ENCODE measurements at places on chromosomes 2 and 18.
A peak's percentile ranks its signal among the peaks of the same experiment; 100 is the strongest.

GRCh38 chr2:146374505-146374904, 1470.3 kb upstream of the ACVR2A start:
- no peak for DNase-seq
- H3K36me3 ChIP-seq, result no peaks in the 10 kb centered on the region
- no peak overlapping the region for H3K27ac ChIP-seq
- H3K27me3 ChIP-seq, result no peaks in the 10 kb centered on the region
- no peak overlapping the region for H3K4me3 ChIP-seq
- no peaks in the 10 kb centered on the region for H3K4me1 ChIP-seq

DNA sequence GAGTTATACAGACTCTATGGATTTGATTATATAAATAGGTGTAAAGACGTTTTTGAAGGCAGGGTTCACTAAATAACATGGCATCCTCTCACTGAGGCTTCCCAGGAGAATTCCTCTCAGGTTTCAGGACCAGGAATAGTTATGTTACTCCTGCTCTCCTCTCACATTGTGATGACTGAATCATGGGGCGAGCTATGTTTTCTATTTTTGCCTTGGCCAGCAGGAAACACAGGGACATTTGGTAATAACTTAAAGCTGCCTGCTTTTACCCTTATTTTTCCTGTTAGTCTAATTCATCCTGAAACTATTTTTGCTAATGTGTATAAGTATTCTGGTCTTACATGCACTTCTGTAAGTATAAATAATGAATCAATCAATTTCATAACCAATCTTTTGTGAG, 115.3 kb upstream of the ITGB6 start:
- peaks cover 44% of the 10 kb centered on the region for H3K36me3 ChIP-seq
- H3K27me3 ChIP-seq, result no peaks in the 10 kb centered on the region
- H3K4me1 ChIP-seq, result peaks cover 5% of the 10 kb centered on the region

DNA sequence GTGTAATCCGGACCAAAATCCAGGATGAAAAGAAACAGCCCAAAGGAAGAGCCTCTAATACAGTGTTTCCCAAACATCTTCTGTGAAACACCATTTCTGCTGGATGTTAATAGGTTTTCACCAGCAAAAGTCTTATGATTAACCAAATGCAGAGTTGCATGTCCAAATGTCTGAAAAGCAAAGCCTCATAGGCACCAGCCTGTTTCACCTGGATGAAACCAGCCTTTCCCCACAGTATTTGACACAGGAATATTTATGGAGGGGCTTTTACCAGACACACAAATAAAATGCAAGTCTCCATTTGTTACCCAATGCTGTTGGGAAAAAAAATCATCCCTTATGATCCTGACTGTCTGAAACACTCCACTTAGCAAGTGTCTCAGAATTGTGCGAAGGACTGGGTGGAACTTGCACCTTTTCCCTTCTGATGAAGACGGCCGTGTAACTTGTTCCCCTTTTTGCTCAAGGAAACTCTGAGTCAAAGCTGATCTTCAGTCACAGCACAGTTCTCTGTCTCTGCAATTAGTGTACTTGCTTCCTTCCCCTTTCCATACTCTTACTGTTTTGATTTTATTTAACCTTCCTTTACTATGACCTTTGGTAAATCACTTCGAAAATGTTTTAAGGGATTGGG, 70.3 kb upstream of the IL1R2 start:
- H3K27ac ChIP-seq, result peak overlapping the region; percentile 33
- H3K4me3 ChIP-seq, result no peak overlapping the region
- no peaks in the 10 kb centered on the region for H3K27me3 ChIP-seq
- no peak for DNase-seq
- H3K36me3 ChIP-seq, result no peaks in the 10 kb centered on the region

DNA sequence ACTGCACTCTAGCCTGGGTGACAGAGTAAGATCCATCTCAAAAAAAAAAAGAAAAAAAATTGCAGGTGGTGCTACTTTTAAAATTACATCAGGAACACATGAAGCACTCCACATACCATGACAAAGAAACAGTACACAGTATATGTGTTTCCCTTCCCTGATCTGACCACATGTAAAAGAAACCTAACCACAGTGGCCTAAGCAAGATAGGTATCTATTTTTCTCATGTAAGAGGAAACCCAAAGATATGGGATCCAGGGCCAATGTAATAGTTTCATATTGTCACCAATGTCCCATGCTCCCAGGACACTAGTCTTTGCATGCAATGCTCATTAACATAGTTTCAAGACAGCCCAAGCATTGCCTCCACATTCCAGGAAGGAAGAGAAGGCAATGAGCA, 99.9 kb downstream of the DYM start:
- DNase-seq, result no peak
- no peak overlapping the region for H3K27ac ChIP-seq
- no peaks in the 10 kb centered on the region for H3K36me3 ChIP-seq
- no peak overlapping the region for H3K4me3 ChIP-seq

DNA sequence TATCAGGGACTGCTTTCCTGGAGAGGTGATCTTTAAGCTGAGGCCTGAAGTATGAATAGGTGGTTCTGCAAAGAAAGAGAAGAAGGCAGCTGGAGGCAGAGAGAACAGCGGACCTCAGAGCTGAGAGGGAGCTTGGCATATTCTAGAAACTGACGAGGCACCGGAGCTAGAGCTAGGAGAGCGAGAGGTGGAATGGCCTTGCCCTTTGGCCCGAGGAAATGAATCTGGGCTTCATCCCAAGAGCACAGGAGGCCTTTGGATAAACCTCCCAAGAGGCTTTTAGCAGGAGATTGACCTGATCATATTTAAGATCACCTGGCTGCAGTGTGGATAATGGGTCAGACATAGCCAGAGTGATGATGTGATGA, 7.9 kb downstream of the DYSF start:
- H3K4me3 ChIP-seq, result no peak overlapping the region
- H3K27me3 ChIP-seq, result peaks cover 14% of the 10 kb centered on the region
- no peak overlapping the region for H3K27ac ChIP-seq
- DNase-seq, result no peak
- no peaks in the 10 kb centered on the region for H3K36me3 ChIP-seq
- peaks cover 59% of the 10 kb centered on the region for H3K4me1 ChIP-seq

Measured in left lung (tissue), 14 donors.